ENCODE measurements at places on chromosomes 1 and 21. TPM values are rescaled to one million over a fixed set of nuclear protein-coding genes. Genes with fewer than 3 reads are reported as not detected.

DNA sequence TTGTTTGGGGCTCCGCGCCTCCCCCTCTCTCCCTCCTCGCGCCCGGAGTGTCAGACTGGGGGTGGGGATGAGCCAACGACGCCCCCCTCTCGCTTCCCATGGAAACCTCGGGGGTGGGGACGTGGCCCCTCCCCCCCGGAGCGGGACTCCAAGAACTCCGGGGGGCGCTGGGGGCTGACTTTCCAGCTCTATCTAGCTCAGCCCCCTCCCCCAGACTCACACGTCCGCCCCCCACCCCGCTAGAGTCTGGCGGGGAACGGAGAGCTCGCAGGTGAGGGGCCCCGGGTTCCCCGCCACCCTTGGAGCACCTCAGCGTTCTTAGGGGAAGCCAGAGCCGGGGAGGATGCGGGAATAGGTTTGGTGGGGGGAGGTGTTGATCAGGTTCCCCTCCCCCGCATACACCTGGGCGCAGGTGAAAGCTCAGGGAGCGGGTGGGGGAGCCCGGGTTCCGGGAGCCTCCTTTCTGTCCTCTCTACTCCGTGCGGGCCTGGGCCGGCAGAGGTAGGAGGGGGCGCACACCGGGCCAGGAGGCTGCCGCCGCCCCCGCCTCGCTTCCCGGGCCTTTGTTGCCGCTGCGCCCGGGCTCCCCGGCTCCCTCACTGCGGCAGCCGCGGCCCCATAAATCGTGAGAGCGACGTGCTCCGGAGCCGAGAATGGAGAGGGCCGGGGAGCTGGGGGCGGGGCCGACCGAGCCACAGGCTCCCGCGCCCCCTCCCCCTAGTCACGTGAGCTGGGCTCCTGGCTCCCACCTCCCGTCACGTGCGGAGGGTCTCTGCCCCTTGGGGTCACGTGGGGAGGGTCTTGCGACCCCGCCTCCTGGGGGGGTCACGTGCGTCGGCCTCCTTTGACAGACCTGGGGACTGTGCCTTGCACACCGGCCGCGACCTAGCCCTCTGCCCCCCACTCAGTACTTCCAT, 1.9 kb downstream of the EFNA3 start:
- no peak for DNase-seq

The DMRTA2 gene
- under 0.01 TPM for total RNA-seq

DNA sequence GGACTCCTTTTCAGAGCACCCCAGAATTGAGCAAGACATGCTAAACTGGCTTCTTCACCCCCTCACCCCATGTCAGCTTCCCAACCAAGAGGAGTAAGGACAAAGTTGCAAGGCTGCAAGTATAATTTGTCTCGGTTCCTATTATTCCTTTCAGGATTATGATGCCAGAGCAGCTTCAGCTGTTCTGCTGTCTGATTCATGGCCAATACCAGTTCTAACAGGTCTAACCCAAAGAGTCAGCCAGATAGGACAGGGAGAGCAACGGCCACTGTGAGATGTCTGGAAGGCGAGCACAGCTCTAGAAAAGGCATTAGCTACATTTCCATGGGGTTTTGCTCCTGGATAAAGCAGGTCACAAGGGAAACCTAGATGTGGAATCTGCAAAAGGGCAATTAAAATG, 53.3 kb upstream of the HOOK1 start:
- peak; percentile 76 for DNase-seq

GRCh38 chr21:18614303-18614702, 210.7 kb upstream of the TMPRSS15 start:
- no peak for DNase-seq

The CHD5 gene
- total RNA-seq = 0.83 TPM

The KLF17 gene
- total RNA-seq = 0.17 TPM

The CA6 gene
- total RNA-seq = 0.67 TPM

DNA sequence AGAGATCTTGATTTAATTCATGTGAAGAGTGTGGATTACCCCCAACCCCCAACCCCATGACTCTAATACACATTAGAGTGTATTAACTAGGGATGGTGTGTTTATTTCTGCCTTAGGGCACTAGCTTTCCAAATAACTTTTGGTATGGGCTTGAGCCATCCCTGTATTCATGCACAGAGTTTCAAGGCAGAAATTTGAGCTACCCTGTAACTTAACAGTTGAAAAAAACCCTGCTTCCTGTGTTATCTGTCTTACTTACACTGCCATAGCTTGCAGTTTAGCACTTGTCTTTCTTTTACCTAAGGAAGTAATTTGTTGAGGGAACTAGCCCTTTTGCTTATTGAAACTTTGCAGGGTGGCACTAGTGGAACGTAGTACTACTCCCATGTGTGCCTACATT, 6.3 kb downstream of the SRSF11 start:
- DNase-seq = no peak

GRCh38 chr1:15994590-15995351, 9.3 kb upstream of the SRARP start:
- peak; percentile 40 for DNase-seq
